ENCODE measurements at places on chromosomes 7 and 10.

- no peak for DNase-seq
Observed at GRCh38 chr7:30974605-30975255, 11.0 kb downstream of the GHRHR start.

DNA sequence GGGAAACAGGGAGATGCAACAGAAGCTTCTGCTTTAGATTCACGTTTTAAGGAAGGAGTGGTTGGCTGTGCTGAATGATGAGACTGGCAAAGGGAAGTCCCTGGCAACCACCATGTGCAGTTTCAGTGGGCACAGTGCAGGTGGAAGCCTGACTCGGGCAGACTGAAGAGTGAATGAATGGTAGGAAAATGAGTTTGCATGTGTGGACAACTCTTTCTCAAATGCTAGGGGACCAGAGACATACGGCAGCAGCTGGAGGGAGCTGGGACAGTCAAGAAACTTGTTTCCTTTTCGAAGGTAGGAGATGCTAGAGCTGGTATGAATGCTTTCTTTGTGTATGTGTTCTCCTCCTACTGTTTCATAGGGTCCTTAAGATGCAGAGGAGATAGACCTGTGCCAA, 29.0 kb downstream of the PODXL start:
- DNase-seq, result no peak

GRCh38 chr7:47318395-47319182, 263.3 kb downstream of the TNS3 start:
- DNase-seq, result no peak

- DNase-seq, result no peak
Observed at GRCh38 chr10:108453166-108453565, 1288.7 kb upstream of the SORCS1 start.

GRCh38 chr10:104492329-104492940, 138.8 kb downstream of the CFAP58 start:
- DNase-seq, result no peak

DNA sequence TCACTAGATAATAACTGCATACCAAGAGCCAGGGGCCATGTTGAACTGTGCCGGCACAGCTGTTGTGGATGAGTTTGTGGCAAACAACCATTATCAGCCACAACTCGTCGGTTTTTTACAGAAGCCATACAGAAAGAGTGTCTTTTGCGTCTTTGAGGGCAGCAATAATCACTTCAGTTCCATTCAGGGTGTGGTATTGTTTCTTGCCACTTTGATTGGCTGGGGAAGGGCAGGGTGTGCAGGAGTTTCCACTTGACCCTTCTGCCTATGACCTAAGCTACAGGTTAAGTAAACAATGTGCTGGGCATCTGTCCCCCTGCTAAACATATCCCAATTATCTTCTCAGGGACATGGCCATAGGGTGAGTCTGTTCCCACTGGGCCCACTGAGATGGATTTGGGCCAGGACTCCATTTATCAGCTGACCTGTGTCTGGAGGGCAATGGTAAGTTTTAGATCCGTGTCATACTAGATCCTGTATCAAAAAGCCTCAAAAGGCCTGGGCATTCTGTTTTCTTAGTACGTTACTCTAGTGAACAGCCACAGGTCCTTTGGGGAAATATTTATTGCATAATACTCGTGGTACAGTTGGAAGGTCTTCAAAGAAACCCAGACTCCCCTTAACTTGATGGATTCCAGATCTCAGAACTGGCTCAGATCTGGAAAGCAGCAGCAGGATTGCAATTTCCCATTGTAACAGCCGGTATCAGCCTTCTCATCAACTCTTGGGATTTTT, 15.9 kb downstream of the ZNF3 start:
- no peak for DNase-seq

- DNase-seq, result no peak
Observed at GRCh38 chr10:132558516-132559413, 21.2 kb downstream of the INPP5A start.

DNA sequence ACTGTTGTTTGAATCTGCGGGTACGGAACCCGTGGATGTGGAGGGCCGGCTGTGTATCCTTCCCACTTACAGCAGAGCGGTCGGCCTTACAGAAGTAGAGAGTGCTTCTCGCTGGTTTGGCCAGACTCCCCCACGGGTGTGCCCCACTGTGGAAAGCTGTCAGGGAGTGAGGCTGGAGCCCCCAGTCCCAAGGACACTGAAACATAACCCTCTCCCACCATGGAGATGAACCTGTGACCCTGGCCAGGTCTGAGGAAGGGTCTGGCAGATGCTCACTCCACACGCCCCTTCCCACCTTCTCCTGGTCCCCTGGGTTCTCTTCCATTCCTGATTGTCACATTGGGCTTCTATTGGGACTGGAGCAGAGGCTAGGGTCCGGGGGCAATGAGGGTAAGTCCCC, 39.6 kb downstream of the TSPAN15 start:
- DNase-seq, result no peak

- no peak for DNase-seq
Observed at GRCh38 chr10:43273543-43273942, 6.7 kb upstream of the RASGEF1A start.

GRCh38 chr10:10818082-10818481, 199.6 kb upstream of the CELF2 start:
- no peak for DNase-seq

DNA sequence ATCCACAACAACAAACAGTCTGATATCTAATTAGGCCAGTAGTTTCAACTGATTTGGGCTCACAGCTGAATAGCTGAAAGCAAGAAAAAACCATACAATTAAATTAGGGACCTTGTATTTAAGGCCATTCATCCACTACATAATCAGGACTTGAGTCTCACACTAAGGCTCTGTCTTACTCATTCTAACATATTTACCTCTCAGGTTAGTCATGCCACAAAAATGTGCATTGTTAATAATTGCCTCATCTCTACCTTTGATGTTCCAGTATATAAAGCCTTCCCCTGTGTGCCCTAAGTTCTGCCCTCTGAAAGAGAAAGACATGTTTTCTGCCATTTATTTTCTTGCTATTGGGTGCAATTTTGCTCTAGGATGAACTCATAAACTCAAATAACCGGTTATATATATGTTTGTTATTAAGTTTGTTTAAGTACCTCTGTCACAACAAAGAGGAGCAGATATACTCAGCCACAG, 5.3 kb upstream of the C1GALT1 start:
- no peak for DNase-seq

- no peak for DNase-seq
Observed at GRCh38 chr7:130982160-130982638, 248.2 kb upstream of the KLF14 start.

DNA sequence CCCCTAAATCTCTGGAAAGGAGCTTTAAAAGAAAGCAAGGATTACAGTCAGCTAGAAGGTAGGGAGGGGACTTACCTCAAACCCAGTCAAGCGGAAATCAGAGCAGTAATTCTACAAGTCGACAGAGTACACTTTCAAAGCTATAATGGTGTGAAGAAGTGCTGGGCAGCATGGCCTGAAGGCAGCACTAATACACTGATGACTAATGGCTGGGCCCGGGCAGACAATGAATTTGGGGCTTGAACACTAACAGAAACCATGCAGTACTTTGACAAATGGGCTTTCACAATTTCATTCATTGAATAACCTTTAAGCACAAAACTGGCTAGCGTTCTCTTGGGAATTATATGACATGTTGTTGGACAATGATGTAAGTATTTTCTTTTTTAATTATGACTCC, 4.7 kb downstream of the GLI3 start:
- no peak for DNase-seq

GRCh38 chr7:155205368-155206317, 92.0 kb upstream of the INSIG1 start:
- DNase-seq, result peak; percentile 64

DNA sequence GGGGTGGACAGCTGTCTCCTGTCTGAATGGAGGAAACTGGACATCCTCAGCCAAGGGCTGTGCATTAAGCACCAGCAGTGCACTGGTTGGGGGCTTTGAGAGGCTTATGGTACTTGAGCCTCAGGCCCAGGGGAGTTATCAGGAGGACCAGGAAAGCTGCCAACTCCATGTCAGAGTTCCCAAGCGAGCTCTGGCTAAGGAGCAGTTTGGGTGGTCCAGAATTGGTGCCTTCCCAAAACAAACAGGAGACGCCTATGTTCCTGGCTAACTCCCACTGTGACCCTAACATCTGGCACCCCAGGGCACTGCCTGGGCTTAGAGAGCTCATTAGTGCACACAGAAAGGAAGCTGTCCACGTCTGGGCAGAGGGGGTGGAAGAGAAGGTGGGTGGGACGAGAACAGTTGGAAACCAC, 408.6 kb upstream of the NPVF start:
- DNase-seq, result no peak
